Hematopoietic multipotent progenitor cell treated with erythropoietin and hydrocortisone succinate and interleukin-3 and kit ligand, for 17 days (in vitro differentiated cells): ENCODE measurements at places on chromosomes 3 and 15.

- DNase-seq: no peak
Observed at GRCh38 chr3:177693616-177694264, 496.5 kb upstream of the TBL1XR1 start.

- no peak for DNase-seq
Observed at GRCh38 chr3:169818316-169818715, 5.6 kb upstream of the LRRC34 start.

DNA sequence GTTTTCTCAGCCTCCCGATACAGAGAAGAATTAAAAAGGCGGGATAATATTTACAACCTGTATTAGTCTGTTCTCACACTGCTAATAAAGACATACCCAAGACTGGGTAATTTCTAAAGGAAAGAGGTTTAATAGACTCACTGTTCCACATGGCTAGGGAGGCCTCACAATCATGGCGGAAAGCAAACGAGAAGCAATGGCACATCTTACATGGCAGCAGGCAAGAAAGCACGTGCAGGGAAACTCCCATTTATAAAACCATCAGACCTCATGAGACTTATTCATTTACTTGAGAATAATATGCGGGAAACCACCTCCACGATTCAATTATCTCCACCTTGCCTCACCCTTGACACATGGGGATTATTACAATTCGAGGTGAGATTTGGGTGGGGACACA lies 27.5 kb upstream of the RPL39L start:
- no peak for DNase-seq

DNA sequence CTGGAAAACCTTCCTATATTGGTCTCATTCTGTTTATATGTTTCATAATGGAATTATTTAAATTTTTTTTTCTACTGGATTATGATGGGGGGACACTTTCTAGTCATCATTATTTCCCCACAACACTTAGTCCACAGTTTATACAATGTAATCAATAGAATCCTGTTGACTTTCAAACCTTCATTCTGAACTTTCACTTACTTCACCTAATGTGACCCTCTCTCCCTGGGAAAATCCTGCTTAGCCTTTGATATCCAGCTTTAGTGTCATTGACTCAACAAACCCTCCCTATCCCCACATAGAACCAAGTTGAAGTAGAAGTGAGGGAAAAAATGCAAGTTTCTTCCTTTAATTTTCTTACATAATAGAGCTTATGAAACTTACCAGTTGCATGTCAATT lies 666.0 kb downstream of the MECOM start:
- DNase-seq: no peak

DNA sequence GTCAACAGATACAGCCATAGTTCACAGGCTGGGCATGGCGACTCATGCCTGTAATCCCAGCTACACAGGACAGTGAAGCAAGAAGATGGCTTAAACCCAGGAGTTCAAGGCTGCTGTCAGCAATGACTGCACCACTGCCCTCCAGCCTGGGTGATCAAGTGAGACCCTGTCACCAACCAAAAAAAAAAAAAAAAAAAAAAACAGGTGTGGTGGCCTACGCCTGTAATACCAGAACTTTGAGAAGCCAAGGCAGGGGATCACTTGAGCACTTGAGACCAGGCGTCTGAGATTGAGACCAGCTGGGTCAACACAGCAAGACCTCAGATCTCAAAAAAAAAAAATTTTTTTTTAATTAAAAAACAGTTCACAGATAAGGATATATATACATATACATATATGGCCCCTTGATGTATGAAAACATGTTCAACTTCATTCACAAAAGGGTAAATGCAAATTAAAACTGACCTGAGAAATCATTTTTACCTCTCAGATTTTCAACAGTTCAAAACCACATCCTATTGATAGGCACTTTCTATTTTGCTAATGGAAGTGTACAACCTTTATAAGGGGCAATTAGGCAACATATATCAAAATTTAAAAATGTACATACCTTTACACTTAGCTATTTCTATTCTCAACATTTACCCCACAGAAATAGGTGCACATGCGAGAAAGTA lies 51.1 kb downstream of the OSBPL10 start:
- DNase-seq: no peak
